ENCODE measurements at places on chromosomes 7 and 10.

- H3K27me3 ChIP-seq: no peaks in the 10 kb centered on the region
- H3K4me1 ChIP-seq: no peaks in the 10 kb centered on the region
- no peak overlapping the region for H3K27ac ChIP-seq
- no peak for DNase-seq
- H3K36me3 ChIP-seq: no peaks in the 10 kb centered on the region
Measured at GRCh38 chr7:64874562-64875250, 28.4 kb upstream of the ZNF273 start.

- peaks cover 2% of the 10 kb centered on the region for H3K4me1 ChIP-seq
- no peak overlapping the region for H3K4me3 ChIP-seq
- H3K27me3 ChIP-seq: no peaks in the 10 kb centered on the region
- H3K27ac ChIP-seq: no peak overlapping the region
- no peak for DNase-seq
Measured at GRCh38 chr10:182441-183201, 47.4 kb downstream of the ZMYND11 start.

DNA sequence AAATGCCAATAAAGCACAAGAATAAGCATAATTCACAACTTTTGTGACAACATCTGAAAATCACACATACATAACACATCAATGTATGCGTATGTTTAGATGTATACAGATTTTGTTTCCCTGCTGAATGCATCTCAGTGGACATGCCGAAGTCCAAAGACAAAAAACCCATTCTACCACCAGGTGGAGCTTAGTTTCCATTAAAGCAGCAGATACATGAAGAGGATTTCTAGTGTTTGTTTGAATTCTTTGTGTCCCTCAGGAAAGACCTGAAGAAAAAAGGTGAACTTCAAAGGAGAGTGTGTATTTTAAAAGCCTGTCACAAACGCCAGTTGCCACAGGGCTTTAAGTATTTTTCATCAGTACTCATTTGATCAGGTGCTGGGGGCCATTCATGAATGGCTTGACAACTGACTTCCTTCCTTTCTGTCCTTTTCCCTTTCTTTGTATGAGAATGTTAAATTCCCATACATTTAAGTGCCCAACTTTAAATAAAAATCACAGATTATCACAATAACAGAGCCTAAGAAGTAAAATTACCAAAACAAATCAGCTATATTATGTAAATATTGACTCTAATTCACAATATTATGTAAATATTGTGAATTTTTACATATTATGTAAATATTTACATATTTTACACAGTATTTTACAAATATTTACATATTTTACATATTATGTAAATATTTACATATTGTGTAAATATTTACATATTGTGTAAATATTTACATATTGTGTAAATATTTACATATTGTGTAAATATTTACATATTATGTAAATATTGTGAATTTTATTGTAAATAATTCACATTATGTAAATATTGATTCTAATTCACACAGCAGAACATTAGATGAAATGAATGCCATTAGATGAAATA lies 343.0 kb downstream of the CRPPA start:
- no peak overlapping the region for H3K27ac ChIP-seq
- H3K4me1 ChIP-seq: no peaks in the 10 kb centered on the region
- no peak for DNase-seq
- no peaks in the 10 kb centered on the region for H3K27me3 ChIP-seq
- H3K4me3 ChIP-seq: no peak overlapping the region
- H3K36me3 ChIP-seq: no peaks in the 10 kb centered on the region

GRCh38 chr7:156218544-156219306 lies 406.5 kb upstream of the SHH start:
- no peak overlapping the region for H3K27ac ChIP-seq
- H3K4me1 ChIP-seq: no peaks in the 10 kb centered on the region
- H3K4me3 ChIP-seq: no peak overlapping the region
- H3K27me3 ChIP-seq: no peaks in the 10 kb centered on the region
- H3K36me3 ChIP-seq: no peaks in the 10 kb centered on the region

DNA sequence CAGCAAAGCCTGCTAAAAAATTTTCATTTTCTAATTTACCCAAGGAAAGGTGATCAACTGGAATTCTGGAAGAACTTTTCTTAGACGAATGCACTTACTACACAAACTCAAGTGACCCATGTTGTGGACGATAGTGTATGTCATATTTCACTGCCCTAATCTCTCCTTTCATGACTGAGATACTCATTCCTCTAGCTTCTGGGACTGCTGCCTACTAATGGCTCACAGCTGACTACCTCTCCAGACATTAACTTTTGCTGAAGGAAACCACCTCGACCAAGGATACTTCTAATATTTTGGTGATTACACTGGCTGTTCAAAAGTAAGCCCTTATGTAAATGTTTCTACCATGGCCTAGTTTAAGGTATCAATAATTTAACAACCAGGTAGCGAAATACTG lies 959.9 kb upstream of the GHITM start:
- H3K36me3 ChIP-seq: no peaks in the 10 kb centered on the region
- no peak overlapping the region for H3K27ac ChIP-seq
- DNase-seq: no peak
- no peaks in the 10 kb centered on the region for H3K4me1 ChIP-seq
- no peaks in the 10 kb centered on the region for H3K27me3 ChIP-seq
- no peak overlapping the region for H3K4me3 ChIP-seq
